Retinal pigment epithelial cell (primary cell): ENCODE measurements at places on chromosomes 2 and 18.

DNA sequence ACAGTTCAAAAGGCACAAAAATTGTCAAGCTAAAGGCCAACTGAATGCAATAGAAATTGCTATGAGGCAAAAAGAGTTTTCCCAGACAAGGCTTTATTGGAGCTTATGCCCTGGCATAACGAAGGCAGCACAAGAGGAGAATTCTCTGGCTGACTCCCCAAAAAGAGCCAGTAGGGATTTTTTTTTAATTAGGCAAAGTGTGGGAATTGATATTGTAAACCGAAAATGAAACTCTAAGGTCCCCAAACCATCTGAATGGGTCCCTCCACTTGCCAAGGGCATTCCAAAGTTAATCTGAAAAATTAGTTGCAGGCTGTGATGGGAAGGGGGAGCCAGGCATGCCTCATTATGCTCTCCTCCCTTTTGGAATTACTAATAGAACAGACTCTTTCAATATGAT, 118.9 kb downstream of the SPOPL start:
- DNase-seq: no peak

DNA sequence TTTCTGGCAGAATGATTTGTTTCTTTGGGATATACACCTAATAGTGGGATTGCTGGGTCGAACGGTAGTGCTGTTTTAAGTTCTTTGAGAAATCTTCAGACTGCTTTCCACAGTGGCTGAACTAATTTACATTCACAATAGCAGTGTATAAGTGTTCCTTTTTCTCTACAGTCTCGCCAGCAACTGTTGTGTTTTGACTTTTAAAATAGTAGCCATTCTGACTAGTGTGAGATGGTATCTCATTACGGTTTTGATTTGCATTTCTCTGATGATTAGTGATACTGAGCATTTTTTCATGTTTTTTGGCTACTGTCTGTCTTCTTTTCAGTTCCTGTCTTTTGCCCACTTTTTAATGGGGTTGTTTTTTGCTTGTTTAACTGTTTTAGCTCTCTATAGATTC, 306.2 kb downstream of the KIAA1328 start:
- DNase-seq: no peak

- peak; percentile 5 for DNase-seq
Measured at GRCh38 chr18:74652392-74652988, 54.8 kb downstream of the ZNF407 start.

GRCh38 chr18:23689031-23689615, at the start of gene LAMA3:
LAMA3 (plus strand) TSS chr18:23689453; CDS start chr18:23689684, 231 bp downstream.
- no peak for DNase-seq

GRCh38 chr2:67164771-67165522, 232.2 kb upstream of the ETAA1 start:
- no peak for DNase-seq

GRCh38 chr2:109322111-109322510, 193.1 kb downstream of the SH3RF3 start:
- no peak for DNase-seq

- DNase-seq: peak; percentile 87
Measured at GRCh38 chr2:37688771-37689468, 17.5 kb upstream of the CDC42EP3 start.

DNA sequence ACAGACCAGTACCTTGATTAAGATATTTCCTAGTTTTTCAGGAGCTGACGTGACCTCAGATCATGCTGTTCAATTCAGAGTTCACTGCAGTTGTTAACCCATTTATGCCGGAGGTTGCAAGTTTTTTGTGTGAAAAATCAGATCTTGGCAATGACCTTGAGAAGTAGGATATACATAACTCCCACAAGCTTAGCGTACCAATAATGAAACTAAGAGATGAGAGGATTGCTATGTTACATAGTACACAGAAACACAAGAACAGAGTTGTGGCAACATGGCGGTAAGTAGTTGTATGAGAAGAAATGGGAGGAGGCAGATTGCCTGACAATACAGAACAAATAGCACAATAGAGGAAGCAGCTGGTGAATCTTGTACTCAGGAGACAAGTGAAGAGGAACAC, 39.1 kb downstream of the PPIG start:
- no peak for DNase-seq

- no peak for DNase-seq
Measured at GRCh38 chr2:191190861-191191552, 40.2 kb upstream of the STAT4 start.

DNA sequence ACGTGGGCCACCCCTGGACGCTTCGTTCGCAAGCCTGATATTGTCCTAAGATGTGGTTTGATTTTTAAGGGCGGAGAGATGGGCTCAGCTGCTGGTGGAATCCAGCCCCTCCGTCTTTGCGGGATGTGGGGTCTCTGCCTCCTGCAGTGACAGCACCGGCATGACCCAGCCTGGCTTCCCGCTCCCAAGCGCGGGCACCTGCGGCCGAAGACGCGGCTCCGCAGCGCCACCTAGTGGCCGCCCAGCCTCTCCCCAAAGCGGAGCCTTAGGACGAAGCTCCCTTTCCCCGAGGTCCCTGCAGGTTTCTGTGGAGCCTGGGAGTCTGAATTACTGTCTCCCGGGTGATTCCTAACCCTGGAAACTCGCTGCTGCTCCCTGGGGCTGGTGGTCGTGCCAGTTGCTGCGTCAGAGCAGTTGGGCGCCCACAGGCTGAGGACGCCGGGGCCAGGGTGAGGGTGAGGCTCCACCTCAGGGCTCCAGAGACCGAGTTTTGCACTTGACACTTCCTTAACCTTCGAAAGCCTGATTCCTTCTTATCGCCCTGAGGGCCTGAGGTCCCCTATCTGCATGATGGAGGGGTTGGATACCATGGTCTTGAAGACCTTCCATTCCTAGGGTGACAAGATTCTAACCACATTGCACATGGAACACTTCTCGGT, 137.5 kb downstream of the TPO start:
- no peak for DNase-seq

GRCh38 chr2:32572737-32573136, 55.1 kb upstream of the TTC27 start:
- no peak for DNase-seq

DNA sequence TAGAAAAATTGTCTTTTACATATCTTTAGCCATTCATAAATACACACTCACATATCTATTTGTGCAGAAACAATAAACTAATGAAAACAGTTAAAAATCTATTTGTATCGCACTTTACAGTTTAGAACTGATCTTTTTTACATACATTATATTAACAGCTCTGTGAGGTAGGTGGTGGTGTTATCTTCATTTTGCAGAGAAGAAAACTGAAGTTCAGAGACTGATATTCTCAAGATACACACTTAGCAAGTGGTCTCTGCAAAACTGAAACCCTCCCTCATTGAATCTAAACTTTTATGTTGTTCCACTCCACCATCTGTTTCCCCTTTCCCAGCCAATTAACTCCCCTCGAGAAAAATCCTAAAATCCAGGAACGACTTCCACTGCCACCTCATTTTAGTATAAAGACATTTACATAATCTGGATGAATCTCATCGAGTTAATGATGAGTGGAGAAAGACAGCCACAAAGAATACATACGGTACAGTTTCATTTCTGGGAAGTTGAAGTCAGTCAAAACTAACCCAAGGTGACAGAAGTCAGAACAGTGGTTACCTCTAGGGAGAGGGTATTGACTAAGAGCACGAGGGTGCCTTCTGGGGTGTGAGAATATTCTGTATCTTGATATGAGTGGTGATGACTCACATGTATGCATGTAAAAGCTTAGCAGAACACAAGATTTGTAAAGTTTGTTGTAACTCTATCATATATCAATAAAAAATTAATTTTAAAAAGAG, 524.2 kb upstream of the TCF4 start:
- peak; percentile 14 for DNase-seq

- DNase-seq: no peak
Measured at GRCh38 chr2:118246726-118247125, 158.5 kb downstream of the INSIG2 start.

GRCh38 chr2:16718576-16719484, 53.2 kb upstream of the CYRIA start:
- no peak for DNase-seq

DNA sequence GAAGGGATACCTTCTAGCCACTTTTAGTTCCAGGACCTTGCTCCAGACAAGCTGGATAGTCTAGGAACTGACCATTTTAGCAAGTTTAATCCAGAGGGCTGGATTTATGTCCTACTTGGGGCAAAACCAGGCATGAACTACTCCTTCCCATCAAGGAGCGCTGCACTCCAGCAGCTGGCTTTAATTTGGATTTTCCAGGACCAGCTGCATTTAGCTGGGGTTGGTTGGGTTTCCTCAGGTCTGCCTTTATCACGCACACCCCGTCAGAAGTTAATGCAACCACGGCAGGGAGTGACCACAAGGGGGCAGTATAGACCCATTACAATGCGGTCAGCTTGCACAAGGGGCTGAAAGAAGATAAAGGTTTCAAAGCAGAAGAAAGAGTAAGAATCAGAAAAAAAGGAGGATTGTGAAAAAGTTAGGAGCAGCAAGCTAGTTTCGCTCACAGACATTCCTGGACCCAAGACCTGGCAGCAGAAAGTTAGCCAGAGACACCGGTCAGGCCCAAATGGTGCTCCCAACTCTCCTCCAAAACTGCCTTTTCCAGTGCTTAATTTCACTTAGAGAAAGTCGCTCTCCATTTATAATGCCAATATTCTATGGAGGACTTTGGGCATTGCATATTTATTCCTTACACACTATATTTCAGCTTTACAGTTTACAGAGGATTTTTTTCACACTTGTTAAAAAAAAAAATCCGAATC, 40.1 kb downstream of the SLC4A1AP start:
- no peak for DNase-seq

DNA sequence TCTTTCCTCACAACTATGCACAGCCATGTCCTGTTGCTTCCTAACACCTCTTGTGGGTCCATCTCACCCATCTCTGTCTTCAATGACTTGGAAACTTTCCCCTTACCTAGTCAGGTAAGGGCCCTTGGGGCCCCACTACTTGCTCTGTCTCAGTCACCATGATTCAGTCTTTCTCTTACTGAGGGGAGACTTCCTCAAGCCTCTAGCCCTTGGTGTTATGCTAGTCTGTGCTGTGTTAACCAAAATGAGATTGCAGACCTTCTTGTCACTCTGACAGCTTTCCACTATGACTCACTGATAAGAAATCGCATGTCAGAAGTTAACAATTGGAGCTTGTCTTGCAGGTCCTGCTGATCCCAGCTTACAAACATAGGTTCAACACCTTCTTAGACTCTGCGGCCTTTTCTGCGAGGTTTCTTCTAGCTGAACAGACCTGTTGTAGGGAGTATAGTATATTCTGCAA, 65.3 kb downstream of the WDR75 start:
- no peak for DNase-seq

DNA sequence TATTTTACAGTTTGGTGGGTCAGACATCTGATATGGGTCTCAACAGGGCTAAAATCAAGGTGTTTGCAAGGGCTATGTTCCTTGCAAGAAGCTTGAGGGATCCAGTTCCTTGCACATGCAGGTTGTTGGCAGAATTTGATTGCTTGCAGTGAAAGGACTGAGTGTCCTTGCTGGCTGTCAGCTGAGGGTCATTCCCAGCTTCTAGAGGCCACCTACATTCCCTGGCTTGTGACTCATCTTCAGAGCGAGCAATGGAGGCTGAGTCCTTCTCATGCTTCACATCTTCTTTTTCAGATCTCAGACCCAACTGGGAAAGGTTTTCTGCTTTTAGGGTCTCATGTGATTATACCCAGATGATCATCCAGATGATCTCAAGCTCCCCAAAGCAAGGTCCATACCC, 12.4 kb downstream of the MEX3C start:
- no peak for DNase-seq

DNA sequence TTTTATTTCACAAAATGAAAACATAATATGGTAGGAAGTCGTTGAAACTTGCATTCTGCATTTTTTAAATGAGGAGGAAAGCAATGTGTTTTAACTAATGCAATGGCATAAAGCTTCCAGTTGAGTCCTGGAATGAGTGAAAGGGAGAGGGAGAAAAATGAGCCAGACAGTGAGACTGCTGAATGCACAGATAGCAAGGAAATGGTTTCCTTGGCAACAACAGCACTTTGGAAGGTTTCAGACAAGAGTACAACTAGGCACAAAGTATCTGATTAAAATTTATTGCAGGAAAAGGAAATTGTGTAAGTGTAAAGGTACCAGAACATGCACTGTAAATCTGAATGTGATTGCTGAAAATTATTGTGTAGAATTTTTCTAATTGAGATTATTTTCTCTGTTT, 320.1 kb upstream of the KYNU start:
- no peak for DNase-seq

- no peak for DNase-seq
Measured at GRCh38 chr2:235003096-235003775, 51.4 kb downstream of the SH3BP4 start.

DNA sequence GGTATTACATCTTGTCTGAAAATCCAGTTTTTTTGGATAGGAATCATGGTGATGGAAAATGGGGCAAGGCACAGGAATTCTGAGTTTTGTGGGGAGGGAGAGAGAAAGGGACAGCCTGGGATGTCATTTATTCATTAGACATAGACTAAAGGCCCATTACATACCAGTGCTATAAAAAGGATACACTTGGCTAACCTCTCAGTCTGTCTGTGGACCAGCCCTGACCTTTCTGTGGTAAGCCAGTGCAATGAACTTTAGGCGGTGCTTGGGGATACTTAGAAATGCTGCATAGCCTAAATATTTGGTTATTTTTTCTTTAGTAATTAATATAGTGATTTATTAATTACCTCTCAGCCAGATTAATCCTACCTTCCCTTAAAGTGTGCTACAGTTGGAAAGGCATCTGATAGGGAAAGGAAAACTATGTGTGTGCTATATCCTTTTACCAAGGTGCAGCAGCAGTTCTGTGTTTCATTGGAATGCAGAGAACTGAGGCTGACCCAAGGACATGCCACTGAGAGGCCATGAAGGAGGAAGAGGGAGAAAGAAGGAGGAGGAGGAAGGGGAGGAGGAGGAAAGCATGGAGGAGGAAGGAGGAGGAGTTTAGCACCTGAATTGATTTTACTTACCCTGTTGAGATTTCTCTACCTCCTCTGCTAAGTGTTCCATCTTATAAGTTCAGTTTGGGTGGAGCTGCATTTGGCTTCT, 37.5 kb downstream of the KCNS3 start:
- DNase-seq: no peak
